ENCODE measurements at places on chromosomes 3 and 15.

- no peak for DNase-seq
Measured at GRCh38 chr3:196207159-196207832, 3.9 kb downstream of the ZDHHC19 start.

DNA sequence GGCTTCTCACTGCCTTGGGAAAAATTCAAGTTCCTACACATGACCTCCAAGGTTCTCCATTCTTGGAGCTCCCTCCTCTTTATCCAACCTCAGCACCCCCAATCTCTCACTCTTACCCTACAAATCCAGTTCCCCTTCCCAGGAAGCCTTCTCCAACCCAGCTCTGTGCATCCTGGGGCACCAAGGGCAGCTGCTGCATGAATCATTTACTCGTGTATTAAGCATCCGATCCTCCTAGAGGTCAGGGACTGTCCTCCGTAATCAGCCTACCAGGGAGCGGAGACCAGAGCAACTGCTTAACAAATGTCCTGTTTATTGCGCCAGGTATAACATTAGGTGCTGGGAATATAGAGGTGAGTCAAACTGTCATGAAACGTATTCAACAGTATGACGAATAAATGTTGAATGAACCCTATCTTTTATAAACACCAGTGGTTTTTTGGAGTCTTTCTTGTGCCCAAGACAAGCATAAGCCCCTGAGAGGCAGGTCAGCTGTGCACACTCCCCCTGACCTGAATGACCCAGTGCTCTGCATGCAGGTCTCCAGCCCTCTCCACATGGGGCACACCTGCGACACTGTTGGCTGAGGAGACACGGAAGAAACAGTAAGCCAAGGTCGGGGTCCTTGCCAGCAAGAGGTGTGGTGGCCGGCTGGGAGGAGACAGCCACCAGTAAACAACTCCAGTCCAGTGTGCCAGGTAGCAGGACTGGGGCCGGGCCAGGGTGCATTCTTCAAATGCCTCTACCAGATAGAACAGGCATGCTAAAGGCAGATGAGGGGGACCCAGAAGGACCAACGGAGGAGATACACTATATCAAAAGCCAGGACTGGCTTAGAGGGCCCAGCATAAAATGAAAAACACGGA is 27.6 kb downstream of the ANP32A start:
- DNase-seq, result no peak

DNA sequence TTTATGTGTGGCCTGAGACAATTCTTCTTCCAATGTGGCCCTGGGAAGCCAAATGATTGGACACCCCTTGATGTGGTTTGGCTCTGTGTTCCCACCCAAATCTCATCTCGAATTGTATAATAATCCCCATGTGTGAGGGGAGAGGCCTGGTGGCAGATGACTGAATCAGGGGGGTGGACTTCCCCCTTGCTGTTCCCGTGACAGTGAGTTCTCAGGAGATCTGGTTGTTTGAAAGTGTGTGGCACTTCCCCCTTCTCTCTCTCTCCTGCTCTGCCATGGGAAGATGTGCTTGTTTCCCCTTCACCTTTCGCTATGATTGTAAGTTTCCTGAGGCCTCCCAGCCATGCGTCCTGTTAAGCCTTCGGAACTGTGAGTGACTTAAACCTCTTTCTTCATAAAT is 60.1 kb upstream of the PARL start:
- no peak for DNase-seq

DNA sequence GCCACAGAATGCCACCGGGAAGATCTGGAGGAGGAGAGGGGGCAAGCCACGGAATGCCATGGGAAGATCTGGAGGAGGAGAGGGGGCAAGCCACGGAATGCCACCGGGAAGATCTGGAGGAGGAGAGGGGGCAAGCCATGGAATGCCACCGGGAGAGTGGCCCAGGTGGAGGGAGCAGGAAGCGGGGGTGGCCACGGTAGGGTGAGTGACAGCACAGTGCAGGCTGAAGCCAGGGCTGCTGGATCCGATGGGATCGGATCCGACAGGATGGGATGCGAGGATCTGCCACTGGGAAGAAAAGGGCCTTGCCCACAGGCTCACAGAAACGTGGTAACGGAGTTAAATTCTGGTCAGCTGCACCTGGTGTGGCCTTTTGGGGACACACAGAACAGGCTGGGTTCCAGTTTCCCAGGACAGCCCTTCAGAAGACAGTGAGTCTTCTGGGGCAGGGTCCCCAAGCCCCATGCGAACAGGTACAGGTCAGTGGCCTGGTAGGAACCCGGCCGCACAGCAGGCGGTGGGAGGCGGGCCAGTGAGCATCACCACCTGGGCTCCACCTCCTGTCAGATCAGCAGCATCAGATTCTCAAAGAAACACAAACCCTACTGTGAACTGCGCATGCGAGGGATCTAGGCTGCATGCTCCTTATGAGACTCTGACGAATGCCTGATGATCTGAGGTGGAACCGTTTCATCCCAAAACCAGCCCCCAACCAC is 58.8 kb downstream of the XXYLT1 start:
- DNase-seq, result no peak

GRCh38 chr3:126684218-126684751 is 19.8 kb upstream of the CHCHD6 start:
- no peak for DNase-seq

- DNase-seq, result no peak
Measured at GRCh38 chr15:56919609-56920366, 1.3 kb downstream of the TCF12 start.

DNA sequence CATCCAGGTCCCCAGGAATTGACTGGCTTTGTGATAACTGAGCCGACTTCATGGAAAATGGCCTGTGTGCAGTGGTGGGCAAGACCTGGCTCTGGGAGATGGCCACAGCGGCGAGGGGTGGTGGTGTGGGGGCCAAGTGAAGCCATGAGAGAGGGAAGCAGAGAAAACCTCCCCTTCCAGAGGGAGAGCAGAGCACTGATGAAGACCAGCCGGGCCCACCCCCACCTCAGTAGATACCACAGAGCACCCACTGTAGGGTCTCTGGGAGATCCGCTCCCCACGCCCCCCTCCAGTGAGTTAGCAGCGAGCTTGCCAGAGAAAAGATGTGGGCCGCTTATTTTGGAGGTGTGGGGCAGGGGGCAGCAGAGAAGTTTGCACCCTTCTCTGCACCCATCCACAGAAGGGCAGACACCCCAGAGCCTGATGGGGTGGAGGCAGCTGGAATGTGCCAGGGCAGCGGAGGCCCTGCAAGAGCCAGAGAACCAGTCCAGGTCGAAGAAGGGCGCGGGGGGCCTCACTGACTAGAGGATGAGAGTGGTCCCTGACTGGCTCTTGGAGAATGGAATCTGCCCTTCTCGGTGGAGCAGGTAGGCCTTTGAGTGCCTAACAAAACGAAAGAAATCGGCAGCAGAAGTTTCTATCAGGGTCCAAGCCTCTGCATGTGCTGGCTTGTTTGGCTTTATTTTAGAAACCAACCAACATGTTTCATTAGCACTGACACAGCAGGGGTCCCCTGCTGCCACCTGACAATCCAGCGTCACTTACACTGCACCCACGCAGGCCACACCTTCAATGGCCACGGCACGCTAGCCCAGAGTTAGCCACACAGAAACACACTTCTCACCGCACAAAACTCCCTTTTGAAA is 28.3 kb downstream of the MELTF start:
- DNase-seq, result no peak

GRCh38 chr15:32831485-32831884 is 113.7 kb downstream of the GREM1 start:
- no peak for DNase-seq

GRCh38 chr15:69424001-69424400 is 9.9 kb downstream of the KIF23 start:
- DNase-seq, result no peak

GRCh38 chr15:70812827-70813364 is 41.1 kb downstream of the LARP6 start:
- DNase-seq, result no peak

- no peak for DNase-seq
Measured at GRCh38 chr3:99094606-99095005, 193.1 kb upstream of the DCBLD2 start.

GRCh38 chr15:41877631-41878354 is 16.1 kb downstream of the SPTBN5 start:
- DNase-seq, result no peak

- no peak for DNase-seq
Measured at GRCh38 chr15:25849157-25849921, 13.8 kb downstream of the ATP10A start.

DNA sequence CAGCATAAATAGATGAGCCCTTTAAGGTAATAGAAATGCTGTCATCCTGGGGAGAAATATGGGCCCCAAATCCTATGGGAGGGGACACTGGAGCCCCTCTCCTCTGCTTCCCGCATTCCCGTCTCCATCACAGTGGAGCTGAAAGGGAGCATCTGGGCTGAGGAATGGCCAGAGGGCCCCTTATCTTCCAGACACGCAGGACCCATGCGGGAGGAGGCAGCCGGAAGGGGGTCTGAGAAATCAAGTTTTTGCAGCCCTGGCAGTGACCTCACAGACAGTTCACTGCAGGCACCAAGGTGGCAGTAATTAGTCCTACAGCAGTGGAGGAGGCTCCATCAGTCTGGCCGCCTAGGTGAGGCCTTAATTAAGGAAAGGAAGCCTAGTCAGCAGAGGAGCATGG is 80.2 kb downstream of the RAB11A start:
- DNase-seq, result no peak

DNA sequence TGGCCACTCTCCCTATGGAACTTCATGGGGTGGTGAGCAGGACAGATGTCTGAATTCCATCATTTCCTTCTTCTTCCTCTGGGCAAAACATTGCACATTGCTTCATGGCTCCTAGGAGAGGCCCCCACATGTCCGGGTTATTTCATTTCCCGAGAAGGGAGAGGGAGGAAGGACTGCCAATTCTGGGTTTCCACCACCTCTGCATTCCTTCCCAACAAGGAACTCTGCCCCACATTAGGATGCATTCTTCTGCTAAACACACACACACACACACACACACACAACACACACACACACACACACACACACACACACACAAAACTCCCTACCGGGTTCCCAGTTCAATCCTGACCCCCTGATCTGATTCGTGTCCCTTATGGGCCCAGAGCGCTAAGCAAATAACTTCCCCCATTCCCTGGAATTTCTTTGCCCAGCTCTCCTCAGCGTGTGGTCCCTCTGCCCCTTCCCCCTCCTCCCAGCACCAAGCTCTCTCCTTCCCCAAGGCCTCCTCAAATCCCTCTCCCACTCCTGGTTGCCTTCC is 1.9 kb downstream of the RHO start:
- DNase-seq, result no peak

DNA sequence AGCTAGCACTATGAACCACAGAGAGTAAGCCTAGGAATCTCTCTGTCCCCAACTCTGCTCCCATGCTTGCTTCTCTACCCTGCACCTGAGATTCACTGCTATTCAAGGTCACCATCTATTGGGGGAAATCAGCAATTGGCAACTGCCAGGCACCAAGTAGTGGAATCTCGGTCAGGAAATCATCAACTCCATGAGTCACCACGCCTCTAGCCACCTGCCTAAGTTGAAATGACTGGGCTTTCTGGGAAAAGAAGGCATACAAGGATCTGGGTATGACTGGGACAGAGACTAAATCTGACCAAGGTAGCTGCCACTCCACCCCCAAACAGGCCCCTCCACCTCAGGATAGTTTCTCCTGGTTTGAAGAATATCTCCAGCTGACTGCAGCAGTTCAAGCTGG is 464.1 kb upstream of the CBLB start:
- no peak for DNase-seq

- no peak for DNase-seq
Measured at GRCh38 chr3:43539321-43539720, 82.5 kb downstream of the ANO10 start.

- peak; percentile 19 for DNase-seq
Measured at GRCh38 chr3:15750143-15750542, 47.6 kb downstream of the ANKRD28 start.

GRCh38 chr3:138245026-138245425 is 57.9 kb downstream of the ARMC8 start:
- DNase-seq, result no peak

- no peak for DNase-seq
Measured at GRCh38 chr3:88616413-88616812, 466.7 kb downstream of the C3orf38 start.

DNA sequence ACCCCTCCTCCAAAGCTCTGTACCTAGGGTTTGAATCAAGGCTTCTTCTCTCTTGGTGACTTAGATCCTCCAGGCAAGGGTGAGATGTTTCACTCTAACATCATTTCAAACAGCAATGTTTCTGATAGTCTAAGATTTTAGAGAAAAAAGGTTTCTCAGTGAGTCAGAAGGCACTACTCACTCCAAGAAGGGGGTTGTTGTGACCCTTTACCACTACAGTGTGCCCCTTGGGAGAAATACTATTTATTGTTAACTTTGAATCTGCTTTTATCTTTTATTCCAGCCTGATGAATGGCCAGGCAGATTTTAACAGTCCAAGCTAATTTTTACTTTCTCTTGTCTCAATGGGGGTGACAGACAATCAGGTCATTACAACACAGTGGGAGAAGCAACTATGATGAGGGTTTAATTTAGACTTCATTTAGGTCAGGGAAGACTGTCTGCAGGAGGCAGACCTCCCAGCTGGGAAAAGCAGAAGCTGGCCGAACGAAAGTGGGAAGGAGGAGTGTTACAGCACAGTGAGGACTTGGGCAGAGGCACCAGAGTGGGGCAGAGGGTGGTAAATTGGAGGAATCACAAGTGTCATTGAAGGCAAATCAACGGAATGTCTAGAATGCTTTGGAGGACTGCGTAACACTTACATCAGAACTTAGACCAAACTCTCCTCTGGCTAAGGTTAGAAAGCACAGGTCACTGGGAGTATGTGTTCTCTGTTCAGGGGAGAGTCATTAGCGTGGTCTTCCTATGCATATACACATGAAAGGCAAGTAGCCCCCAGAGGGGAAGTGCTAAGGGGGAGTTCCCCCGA is 21.2 kb downstream of the ZNF860 start:
- peak; percentile 65 for DNase-seq

DNA sequence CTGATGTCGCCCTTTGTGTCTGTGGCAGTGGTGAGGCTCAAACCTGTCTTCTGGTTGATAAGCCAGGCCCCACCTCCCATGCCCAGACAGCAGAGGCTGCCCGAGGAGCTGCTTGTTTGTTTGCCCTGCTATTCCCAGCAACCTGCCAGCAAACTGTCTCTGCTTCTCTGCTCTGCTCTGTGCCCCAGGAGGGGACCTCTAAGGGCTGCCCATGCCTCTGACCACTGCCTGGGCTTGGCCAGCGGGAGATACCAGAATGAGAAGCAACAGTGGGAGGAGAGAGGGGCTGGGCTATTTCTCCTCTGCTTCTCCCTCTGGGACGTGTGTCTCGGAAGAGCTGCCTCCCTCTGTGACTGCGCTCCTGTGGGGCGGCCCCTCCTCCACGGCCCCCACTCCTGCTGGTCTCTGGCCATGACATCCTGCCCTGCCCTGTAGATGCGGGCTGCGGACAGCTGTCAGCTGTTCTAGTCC is 213.1 kb downstream of the RPLP1 start:
- DNase-seq, result no peak

- no peak for DNase-seq
Measured at GRCh38 chr15:60620708-60621107, 141.8 kb upstream of the ICE2 start.

DNA sequence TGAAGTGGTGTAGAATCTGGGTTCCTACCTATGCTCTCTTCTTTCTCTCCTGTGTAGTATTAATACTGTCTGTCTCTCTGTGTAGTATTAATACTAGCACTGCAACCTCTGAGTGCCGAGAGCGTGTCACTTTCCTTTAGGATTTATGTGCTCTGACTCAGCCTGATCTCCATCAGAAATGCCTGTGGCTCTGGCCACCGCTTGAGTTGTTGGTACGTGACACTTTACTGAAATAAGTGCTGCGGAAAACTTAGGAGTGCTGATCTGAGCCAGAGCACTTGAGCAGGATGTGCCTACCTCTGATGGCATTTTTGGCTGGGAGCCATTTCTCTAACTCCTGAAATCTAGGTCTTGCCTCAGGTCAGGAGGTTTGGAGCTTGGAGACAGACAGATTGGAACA is 807.4 kb downstream of the SQOR start:
- DNase-seq, result no peak

- DNase-seq, result no peak
Measured at GRCh38 chr15:26630857-26631256, 142.0 kb downstream of the GABRB3 start.

Measured in non-pigmented ciliary epithelial cell (primary cell).